ENCODE measurements at places on chromosomes 5 and 9.

GRCh38 chr9:77614645-77615044 is 33.5 kb downstream of the GNA14 start:
- no peak for DNase-seq

GRCh38 chr5:169020102-169020501 is 280.8 kb downstream of the SLIT3 start:
- DNase-seq: no peak

GRCh38 chr5:138763037-138763778 is 10.0 kb downstream of the CTNNA1 start:
- no peak for DNase-seq

GRCh38 chr9:115443890-115444289 is 325.9 kb upstream of the TNC start:
- DNase-seq: no peak

DNA sequence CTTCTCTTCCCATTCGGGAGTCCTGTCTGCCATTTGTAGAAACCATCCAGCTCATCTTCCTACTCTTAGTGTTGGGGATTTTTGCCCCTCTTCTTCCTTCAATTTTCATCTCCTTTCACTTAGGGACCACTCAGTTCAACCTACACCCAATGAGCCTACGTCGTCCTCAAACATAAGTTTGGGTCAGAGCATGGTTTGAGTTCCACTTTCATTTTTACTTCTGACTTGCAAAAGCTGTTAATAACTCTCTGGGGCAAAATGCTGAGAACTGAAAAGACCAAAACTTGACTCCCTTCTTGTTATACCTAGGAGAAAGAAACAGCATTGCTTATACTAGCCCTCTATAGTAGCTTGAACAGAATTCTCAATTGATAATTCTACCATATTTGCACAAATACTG is 381.5 kb upstream of the MPDZ start:
- no peak for DNase-seq

DNA sequence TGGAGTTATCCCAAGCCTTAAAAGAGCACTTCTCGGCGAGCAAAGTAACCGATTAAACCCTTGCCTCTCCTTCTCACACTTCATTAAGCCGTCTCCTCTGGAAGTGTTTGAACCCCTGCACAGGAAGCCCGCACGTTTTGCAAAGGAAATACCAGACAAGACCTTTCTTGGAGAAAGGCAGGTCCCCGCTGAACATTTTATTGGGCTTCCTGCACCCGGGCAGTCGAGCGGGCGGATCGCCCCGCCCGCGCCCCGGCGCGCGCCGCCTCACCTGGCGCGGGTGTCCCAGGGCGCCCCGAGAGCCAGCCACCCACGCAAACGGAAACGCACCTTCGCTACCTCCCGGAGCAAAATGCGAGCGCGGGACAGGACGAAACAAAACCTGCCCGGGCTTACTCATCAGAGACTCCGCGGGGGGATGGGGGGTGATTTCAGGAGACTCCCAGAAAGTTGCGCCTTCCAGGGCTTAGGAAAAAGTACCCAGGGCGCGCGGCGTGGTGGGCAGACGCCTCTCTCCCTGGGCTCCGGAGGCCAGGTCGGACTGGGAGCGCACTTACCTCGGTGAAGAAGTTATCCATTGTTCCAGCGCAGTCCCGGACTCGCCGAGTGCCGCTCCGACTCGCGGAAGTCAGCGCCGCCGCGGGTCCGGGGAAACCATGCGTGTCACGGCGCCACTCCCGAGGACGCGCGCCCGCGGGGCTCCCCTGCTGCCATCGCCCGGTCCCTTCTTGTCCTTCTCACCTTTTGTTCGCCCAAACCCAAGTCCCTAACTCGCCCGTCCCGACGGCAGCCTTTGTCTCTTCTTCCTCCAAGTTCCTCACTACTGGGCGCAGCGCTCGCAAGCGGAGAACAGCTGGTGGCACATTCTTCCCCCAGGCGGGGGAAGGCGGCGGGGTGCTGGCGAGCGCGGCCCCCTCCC is 598 bp downstream of the MYO10 start:
- DNase-seq: no peak

DNA sequence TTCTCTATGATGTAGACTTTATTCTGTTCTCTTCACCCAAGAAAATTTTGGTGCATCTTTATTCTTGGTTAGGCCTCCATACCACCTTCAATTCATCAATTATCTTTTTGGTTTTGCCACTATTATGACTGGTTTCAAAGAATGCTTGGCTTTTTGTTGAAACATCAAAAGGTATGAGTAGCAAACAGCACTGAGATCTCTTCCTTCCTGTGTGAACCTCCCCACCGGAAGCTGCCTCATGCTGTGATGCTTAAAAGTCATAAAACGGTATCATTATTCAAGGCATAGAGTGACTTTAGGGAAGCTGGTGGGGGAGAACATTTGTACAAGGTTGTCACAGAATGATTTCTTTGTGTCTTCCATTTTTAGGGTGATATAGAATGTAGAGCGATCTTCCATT is 70.6 kb downstream of the IQGAP2 start:
- DNase-seq: peak; percentile 55

DNA sequence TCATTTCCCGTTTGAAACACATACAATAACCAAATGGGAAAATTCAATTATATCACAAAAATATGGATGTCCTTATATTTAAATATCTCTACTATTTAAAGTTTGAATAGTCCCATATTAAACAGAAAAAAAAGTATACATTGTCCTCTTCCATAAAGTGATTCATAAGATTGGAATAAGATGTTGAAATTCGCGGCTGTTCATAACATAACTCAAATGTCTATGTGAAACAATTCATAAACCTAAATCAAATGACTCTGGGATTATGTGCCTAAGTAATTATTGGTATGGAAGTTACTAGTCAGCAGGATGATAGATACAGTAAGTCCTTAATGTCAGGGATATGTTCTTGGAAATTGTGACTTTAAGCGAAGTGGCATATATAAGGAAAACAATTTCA is 3.9 kb upstream of the EFNA5 start:
- DNase-seq: no peak

- no peak for DNase-seq
Measured at GRCh38 chr5:15798006-15798405, 298.0 kb downstream of the FBXL7 start.

DNA sequence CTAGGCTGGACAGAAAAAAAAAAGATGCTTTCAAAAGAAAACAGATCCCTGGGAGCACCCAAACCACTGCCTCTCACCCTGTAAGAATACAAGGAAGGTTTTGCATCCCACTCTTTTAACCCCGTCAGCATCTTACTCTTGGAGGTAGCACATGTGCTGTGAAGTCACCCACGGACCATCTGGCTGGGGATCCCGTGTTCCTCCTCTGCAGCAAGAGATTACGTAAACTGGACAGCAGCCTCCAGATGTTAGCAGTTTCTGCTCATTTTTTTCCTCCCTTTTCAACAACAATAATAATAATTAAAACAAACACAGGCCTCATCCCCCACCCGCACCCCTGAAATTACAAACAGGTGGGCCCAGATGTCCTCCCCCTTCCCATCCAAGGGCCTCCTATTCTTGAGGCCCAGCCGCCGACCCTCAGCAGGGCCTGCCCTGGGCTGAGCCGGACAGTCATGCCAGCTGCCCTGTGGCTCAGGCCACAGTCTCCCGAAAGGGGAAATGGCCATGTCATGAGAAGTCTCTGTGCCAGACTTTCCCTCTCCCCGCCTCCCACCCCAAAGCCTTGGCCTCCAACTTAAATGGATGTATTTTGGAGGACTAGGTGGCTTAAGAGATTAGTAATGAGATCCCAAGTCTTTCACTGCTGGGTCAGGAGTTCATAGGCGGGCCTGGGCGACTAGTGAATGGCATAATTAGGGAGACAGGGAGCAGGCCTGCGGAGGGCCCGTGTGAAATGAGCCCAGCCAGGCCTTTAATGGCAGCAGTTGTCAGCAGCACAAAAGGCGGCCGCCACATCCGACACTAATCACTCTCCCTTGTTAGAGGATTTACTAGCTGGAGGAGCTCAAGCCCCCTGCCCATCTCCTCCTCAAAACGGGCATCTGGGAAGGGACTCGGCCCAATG is 165.1 kb downstream of the PAPPA start:
- DNase-seq: no peak

GRCh38 chr5:5353681-5354080 is 68.8 kb upstream of the ICE1 start:
- no peak for DNase-seq

DNA sequence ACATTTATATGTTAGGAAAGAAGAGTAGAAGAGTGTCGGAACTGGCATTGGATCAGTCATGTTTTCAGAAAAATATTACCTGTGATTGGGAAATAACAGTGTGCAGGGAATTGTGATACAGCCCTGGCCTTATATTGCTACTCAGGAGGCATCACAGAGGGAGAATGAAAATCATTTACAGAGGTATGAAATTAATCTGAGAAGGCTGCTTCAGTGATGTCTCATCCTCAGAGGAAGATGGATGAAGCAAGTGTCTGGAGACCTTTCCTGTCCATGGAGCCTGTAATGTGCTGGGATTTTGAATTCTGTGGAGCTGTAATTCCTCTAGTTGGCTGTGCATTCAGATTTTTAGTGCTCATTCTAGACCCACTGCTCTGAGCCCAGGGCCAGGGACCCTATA is 3.8 kb downstream of the ACTBL2 start:
- no peak for DNase-seq

- DNase-seq: no peak
Measured at GRCh38 chr5:14231156-14231555, 88.0 kb downstream of the TRIO start.

DNA sequence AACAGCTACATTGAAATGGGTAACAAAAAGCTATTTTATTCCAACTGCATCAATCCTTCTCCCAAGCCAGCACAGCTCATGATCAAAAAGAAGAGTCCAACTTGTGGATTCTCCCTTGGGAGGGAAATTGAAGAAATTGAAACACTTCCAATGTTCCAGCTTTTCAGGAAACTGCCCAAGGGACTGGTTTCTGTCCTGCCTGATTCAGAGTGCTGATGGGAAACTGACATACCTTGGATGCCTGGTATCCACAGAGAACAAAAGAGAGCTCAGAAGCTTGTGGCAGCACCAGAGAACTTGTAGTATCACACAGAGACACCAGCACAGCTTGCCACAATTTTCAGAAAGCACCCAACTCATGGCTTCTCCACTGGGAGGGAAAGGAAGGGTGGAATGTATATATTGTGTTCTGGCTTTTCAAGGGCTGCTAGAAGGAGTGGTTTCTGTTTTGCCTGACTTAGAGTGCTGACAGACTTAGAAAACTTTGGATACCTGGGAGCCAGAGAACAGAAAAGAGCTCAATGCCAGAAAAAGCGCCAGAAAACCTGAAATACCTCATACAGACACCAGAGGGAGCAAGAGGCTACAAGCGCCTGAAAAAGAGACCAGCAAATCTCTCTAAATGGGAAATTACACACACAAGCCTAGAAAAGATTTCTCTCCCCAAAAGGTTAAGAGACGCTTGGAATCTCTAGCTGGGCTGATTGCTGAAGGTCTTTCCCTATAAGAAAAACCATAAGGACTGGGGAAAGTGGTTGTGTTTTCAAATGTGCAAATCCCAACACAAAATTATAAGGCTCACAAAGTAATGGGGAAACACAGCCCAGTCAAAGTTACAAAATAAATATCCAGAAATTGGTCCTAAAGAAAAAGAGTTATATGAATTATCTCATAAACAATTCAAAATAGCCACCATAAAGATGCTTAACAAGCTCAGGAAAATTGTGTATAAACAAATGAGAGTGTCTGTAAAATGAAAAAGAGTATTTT is 178.8 kb downstream of the SPOCK1 start:
- DNase-seq: peak; percentile 40

- no peak for DNase-seq
Measured at GRCh38 chr9:94867842-94868312, 141.4 kb downstream of the AOPEP start.

DNA sequence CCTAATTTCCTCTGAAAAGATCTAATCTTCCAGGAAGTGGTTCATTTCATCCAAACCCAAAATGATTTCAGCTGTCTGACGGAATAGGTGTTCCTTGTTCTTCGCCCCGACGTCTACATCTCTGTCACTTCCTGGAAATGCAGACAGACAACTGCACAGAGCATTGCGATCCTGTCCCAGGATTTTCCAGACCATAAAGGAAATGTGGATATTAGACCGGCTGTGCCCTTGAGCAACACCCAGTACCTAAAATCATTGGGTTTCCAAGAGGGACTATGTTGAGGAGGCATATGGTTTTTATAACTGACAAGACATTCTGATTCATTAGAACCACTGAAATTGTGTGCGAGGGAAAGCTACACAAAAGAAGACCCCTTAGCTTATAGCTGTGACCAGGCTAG is 74.2 kb downstream of the MSX2 start:
- no peak for DNase-seq

- DNase-seq: no peak
Measured at GRCh38 chr5:50302815-50303490, 138.1 kb downstream of the EMB start.

DNA sequence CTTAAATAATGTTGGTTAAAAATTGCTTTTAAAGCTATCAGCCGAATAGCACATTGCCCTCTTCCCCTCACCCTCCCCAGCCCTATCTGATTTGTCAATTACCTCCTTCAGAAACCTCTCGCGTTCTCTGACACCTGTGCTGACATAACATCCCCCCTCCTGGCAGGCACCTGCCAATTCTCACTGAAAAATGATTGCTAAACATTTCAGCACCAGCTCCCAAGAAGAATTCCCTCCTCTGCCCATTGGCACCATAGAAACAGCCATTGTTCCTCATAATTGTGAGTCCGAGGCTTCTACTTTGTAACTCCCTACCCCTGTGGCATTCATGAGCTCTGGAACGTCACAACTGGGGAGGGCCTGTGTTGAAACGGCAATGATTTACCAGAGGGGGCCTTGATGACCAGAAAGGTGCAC is 20.2 kb downstream of the CDH6 start:
- no peak for DNase-seq

GRCh38 chr5:53594419-53594818 is 34.0 kb downstream of the NDUFS4 start:
- no peak for DNase-seq

Measured in DND-41 (cell line).